Gastroesophageal sphincter (tissue), 4 donors: ENCODE measurements at places on chromosomes 11 and 22.

DNA sequence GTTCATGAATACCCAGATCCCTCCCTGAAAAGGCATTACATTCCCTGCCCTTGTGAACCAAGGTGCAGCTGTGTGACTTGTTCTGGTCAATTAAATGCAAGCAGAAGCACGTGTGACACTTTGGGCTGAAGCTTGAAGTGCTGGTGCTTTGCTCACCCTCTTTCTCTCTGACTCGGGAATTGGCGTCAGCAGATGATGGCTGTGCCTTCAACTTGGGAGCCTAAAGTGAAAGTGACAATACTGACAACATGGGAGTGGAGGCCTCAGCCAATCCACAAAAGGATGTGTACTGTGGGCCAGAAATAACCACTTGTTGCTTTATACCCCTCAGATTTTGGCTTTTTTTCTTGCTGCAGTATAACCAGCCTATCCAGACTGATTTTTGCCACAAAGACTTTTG, 148.3 kb upstream of the THY1 start:
- no peak for ATAC-seq

DNA sequence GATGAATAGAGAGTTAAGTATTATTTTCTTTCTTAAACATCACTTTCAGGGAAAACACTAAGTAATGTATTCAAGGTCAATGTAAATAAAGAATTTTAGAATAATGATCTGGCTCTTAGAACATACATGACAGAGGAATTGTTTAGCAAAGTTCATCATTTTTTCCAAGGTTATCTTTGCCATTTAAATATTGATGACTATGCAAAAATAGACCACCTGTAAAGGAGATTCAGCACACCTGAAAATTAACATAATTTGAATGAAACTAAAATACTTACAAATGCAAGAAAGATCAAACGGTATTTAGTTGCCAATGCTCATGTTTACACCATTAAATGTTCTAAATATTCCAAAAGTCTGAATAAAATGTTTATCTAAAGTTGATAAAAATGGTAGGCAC, 782.6 kb upstream of the CHORDC1 start:
- no peak for ATAC-seq

GRCh38 chr22:38249803-38250642, 22.8 kb downstream of the TMEM184B start:
- no peak for ATAC-seq

DNA sequence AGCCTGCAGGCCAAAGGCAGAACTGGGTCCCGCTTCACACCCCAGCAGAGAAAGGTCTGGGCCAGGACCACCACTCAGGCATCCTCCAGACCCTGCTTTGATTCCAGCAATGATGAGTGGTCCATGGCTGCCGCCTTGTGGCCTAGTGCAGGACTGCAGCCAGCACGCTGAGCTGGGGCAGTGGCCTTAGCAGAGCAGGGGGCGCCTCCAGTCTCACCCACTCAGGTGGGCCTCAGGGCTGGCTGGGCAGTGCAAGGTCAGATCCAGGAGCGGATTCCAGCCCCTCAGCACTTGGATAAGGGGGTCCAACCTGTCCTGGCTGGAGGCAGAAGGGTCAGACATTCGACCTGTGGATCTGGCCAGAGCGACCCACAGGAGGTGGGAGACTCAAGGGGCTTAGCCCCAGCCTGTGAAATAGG, 9.6 kb upstream of the PDE2A start:
- ATAC-seq: peak; percentile 44

DNA sequence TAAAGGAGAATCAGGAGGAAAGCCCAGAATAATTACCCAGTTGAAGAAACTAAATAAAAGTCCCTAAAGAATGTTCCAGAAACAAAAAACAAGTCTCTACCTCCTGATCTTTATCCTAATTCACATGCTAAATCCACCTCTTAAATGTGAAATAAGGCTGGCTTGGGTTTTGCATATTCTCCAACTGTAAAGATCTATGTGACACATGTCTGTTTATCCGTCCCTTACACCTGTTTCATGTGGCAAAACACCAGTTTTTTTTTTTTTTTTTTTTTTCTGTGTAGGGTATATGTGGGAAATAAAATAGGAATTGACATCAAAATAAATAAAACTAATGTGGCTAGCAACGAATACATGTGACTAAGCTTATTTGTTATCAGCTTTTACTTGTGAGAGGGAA, 70.5 kb downstream of the NARS2 start:
- no peak for ATAC-seq

DNA sequence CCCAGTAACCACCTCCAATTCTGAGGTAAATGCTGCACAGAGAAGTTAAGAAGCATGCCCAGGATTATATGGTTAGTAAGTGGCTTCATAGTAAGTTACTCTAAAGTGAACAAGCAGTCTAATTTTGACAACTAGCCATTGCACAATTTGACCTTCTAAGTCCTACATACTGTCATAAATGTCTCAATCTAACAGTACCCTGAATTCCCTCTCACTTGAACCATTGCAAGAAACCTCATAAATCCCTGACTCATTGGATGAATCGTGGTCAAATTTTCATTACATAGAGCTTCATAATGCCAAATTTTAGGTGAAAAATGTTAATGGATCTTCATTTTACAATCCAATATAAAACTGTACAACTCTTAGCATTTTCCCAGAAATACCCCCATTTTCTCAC, 217.3 kb upstream of the GRIA4 start:
- no peak for ATAC-seq

GRCh38 chr22:46009730-46010129, 32.8 kb upstream of the WNT7B start:
- ATAC-seq: no peak

GRCh38 chr11:65435981-65436411, 13.4 kb downstream of the NEAT1 start:
- ATAC-seq: peak; percentile 4

GRCh38 chr11:96331699-96332116, 11.3 kb downstream of the MAML2 start:
- no peak for ATAC-seq

- peak; percentile 42 for ATAC-seq
These were observed 16.9 kb upstream of the AMOTL1 start for GRCh38 chr11:94751218-94751609.

GRCh38 chr11:36399236-36399635, 103.1 kb downstream of the PRR5L start:
- ATAC-seq: no peak

DNA sequence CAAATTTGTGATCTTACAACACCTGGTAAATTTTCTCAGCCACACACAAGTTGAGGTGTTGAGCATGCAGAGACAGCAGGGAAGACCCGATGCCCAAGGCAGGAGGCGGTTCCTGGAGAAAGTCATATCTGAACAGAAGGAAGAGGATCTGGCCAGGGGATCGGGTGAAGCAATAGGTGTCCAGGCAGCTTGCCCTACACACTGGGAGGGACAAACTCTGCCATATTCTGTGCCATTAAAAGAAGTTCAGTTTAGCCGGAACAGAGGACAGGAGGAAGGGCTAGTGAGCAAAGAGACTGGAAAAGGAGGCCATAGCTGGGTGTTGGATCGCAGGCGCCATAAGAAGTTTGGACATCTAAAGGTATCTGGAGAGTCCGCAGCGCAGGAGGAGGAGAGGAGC, 76.5 kb downstream of the TMPRSS5 start:
- no peak for ATAC-seq

DNA sequence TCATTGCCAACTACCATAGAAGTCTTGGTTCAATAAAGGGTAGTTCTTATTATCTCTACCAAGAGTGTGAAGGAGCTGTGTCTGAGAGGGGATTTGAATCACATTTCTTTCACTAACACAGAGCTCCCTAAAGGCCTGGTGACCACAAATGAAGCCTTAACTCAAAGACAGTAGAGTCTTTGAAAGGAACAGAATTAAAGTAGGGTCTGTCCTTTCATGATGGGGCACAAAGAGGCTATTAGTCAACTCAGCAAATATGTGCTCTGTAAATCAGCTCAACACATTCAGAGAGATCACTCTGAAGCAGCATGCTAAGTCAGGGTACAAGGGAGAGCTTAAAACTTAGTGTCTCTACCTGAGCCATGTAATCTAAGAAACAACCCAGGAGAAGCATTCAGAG, 212.4 kb upstream of the SYN3 start:
- ATAC-seq: no peak

GRCh38 chr11:82869657-82870056, 30.6 kb downstream of the PRCP start:
- ATAC-seq: peak; percentile 71
